ENCODE measurements at places on chromosomes 5 and 9. TPM values are rescaled to one million over a fixed set of nuclear protein-coding genes. Genes with fewer than 3 reads are reported as not detected.

THBS4 gene
- 0.79 TPM for polyA plus RNA-seq

GRCh38 chr5:6201631-6202030, 176.7 kb downstream of the MED10 start:
- no peak for DNase-seq

DNA sequence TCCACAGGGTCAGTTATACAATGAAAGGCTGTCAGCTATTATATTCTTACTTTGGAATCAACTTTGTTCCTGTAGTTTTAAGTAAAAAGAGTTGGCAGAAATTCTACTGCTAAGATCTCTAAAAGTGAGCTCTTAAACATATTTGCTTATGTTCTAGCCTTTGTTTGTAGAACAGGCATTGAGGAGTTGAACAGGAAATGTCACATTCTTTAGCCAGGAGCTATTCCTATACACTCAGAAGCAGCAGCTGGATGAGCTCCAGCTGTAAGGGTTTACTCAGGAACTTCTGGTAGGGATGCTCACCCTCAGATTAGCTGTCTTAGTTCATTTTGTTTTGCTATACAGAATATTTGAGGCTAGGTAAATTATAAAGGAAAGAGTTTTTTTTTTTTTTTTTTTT, 22.4 kb upstream of the SPINK14 start:
- DNase-seq: peak; percentile 15

GRCh38 chr5:133236976-133237375, 185.2 kb downstream of the HSPA4 start:
- DNase-seq: no peak
